ENCODE measurements at places on chromosomes 16 and 17.

GRCh38 chr17:78986048-78986648, 6.4 kb upstream of the LGALS3BP start:
- peak; percentile 36 for DNase-seq

GRCh38 chr17:44155488-44155887, 13.8 kb downstream of the HROB start:
- no peak for DNase-seq

- DNase-seq = no peak
These were observed 256.1 kb downstream of the IRX3 start for GRCh38 chr16:54030451-54030850.

- no peak for DNase-seq
These were observed 6.5 kb downstream of the RGS11 start for GRCh38 chr16:269061-269796.

- DNase-seq = no peak
These were observed 1.6 kb downstream of the MIEF2 start for GRCh38 chr17:18262111-18262510.

All from NCI-H774 (cell line).